Activated CD4-positive, alpha-beta memory T cell treated with anti-CD3 and anti-CD28 coated beads, Interleukin-2, amount 10 ng/mL, durations not matched to agents 7 days and 5 days (primary cell): ENCODE measurements at places on chromosomes 3 and 15. TPM values are rescaled to one million over a fixed set of nuclear protein-coding genes. Genes with fewer than 3 reads are reported as not detected.

Gene OXTR
- total RNA-seq = 0.35 TPM

GRCh38 chr3:126986001-126986400 is 3.1 kb downstream of the PLXNA1 start:
- DNase-seq = no peak

Gene APBA2
- total RNA-seq = 0.93 TPM

GRCh38 chr3:184174284-184174645 is 390 bp upstream of the AP2M1 start:
- no peak for DNase-seq

DNA sequence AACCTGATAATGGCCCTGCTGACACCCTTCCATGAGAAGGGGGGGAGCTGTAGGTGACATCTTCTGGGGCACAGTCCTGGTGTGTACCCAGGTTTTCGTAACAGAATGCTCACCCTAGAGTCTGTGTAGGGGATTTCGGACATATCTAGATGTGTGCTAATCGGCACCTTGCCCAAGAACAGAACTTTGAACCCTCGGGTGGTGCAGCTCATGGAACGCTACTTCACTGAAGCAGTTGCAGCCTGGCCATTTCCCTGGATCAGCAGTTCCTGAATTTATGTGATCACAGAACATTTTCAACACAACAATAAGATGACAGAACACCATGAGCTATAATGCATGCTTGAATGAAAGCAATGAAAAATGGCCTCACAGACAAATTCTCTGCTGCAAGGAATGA is 57.5 kb upstream of the MUC13 start:
- no peak for DNase-seq

GRCh38 chr15:77966540-77967234 is 110.8 kb downstream of the TBC1D2B start:
- peak; percentile 54 for DNase-seq

GRCh38 chr15:92149029-92149428 is 244.7 kb upstream of the ST8SIA2 start:
- no peak for DNase-seq

Gene PLA2G4F
- total RNA-seq = not detected

GRCh38 chr3:143220741-143221140 is 101.2 kb downstream of the CHST2 start:
- DNase-seq = no peak

Gene SIDT1
- total RNA-seq = 25.5 TPM

DNA sequence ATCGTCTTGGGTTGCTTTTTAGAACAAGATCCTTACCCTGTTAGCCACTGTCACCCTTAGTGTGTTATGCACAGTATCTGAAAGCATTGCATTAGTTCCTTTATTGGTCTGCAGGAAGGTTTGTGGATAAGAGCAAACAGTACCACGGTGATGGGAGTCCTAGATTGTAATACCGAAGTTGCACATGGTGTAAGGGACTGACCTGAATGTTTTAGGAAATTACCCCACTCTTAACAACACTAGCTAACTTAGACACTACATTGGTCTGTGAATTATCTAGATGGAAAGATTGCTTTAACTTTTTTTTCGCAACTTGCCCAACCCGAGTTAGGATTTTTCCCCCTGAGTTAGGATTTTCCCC is 1.3 kb downstream of the STT3B start:
- no peak for DNase-seq

- DNase-seq = peak; percentile 9
Observed at GRCh38 chr3:127666676-127667075, 6.1 kb upstream of the ABTB1 start.

Gene MB21D2
- 19.8 TPM for total RNA-seq

- DNase-seq = no peak
Observed at GRCh38 chr3:59775761-59776325, 726.0 kb upstream of the CFAP20DC start.

- no peak for DNase-seq
Observed at GRCh38 chr15:39414201-39414600, 166.7 kb upstream of the THBS1 start.

DNA sequence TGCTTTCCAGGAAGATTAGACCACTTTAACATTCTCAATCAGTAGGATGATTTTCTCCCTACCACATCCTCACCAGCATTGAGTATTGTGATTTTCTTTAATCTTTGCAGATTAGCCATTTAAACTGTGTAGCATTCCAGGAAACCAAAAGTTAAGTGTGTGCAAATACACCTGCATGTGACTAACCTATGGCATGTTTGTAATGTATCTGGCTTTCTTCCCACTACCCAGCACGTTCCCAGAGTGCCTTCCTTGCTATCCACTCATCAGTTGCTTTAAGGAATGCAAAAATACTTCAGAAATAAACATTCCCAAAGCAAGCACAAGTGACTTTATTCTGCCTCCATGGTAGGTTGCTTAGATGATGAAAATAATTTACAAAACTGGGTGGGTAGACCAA is 74.2 kb downstream of the ATG7 start:
- no peak for DNase-seq

GRCh38 chr3:156217674-156218352 is 97.4 kb downstream of the KCNAB1 start:
- no peak for DNase-seq
